HTR-8/SVneo (cell line): ENCODE measurements at places on chromosomes 5 and 9.
A peak's percentile ranks its signal among the peaks of the same experiment; 100 is the strongest.

DNA sequence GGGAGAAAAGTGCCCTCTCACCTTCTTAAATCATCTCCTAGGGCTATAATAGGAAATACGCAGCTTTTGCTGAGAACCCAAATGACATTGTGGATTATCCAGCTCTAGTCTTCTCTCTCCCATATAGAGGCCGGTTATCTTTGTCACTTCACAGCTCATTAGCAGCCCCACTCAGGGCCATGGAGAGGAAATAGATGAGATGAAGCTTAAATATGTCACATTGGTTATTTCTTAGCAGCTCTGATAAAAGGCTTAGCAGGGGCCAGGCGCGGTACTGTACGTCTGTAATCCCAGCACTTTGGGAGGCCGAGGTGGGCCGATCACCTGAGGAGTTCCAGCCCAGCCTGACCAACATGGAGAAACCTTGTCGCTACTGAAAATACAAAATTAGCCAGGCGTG lies 90.0 kb downstream of the GHR start:
- no peak for DNase-seq

DNA sequence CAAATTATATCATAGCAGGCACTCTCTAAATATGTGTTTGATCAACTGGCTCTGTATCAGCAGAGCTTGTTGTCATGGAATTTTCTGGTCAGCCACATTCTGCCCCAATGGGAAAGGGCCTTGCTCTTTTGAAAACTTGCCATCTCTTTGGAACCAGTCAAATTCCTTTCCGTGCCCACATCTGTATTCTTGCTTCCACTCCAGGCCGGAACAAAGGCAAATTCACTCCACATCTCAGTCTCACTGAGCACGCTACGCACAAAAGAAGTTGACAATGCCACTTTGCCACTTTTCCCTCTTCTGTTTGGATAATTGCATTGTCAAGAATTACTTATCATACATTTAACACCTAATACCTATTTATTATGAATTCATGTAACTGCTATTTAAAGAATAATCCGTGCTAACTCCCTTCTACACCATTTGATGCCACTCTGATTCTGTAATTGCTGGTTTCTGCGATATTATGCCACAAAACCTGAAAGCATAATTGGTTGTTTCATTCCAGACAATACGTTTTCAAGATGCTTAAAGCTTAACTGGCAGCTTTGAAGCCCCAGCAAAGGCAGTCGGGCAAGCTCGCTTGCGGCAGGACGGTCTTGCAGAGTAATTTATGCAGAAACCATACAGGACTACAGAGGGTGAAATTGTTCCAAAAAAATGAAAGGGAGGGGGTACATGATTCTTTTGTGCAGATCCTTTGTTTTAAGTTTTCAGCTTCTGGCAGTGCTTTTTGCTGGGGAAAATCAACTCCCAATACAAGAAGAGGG lies 277.7 kb downstream of the MSX2 start:
- no peak for DNase-seq

GRCh38 chr9:76810377-76810957 lies 46.2 kb downstream of the PCA3 start:
- peak; percentile 27 for DNase-seq

- DNase-seq, result no peak
Observed at GRCh38 chr5:144202726-144203125, 32.1 kb downstream of the KCTD16 start.
